ENCODE measurements at places on chromosomes 5 and 9.

GRCh38 chr5:150347451-150347850, 10.0 kb upstream of the TCOF1 start:
- no peak for DNase-seq

GRCh38 chr5:159304961-159305595, 25.2 kb downstream of the IL12B start:
- DNase-seq: no peak

DNA sequence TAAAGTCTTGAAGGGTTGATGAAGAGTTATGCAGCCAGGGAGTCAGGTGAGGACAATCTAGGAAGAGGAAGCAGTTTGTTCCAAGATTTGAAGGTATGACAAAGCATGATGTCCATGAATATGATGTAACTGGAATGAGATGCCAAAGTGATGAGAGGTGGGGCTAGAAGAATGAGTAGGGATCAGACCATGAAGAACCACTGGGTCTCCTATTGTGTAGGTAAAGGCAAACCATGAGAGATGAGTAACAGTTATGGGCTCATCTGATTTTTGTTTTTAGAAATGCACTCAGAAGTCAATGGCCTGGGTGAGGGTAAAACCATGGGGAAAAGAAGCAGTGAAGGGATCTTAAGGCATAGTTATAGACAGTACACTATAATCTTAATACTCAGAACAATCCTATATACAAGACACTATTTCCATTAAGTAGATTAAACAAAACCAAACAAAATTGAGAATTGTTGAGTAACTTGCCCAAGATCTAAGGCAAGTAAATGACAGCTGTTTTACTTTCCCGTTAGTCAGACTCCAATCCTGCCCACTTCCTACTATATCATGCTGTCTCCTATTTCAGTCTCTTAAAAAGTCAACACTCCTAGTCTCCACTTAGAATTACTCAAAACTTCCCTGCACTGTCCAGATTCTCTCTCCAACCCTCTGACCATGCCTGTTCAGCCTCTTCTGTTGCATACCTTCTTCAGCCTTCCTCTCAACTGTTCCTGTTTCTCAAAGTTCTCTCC, 393.8 kb upstream of the MEF2C start:
- no peak for DNase-seq

- DNase-seq: no peak
These were observed 36.2 kb downstream of the SH3PXD2B start for GRCh38 chr5:172417983-172418630.

All from stimulated activated CD8-positive, alpha-beta memory T cell treated with anti-CD3 and anti-CD28 coated beads, Interleukin-12 subunit alpha, Interleukin-12 subunit beta, amount 100 ng/mL, for 4 hours (primary cell).